Cortex of kidney (tissue), 1 donor: ENCODE measurements at places on chromosomes 11 and 22.

GRCh38 chr22:32832174-32832573, 30.7 kb downstream of the TIMP3 start:
- no peak for DNase-seq

- DNase-seq, result no peak
These were observed 23.2 kb downstream of the TAF1D start for GRCh38 chr11:93718057-93718563.

DNA sequence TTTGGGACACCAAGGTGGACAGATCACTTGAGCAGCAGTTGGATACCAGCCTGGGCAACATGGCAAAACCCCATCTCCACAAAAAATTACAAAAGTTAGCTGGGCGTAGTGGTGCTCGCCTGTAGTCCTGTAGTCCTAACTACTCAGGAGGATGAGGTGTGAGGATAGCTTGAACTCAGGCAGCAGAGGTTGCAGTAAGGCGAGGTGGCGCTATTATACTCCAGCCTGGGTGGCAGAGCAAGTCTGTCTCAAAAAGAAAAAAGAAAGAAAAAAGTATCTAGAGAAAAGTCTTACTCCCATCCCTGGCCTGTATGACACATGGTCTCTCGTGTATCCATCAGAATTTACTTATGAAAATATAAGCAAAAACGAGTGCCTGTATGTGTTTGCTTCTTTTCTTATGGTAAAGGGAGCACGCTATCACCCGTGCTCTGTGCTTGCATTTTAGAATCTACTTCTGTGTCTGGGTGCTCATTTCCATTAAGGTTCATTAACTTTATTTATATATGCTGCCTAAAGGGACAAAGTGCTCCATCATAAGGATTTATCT, 15.4 kb upstream of the CPT1A start:
- DNase-seq, result no peak

- DNase-seq, result no peak
These were observed 67.3 kb upstream of the ANO1 start for GRCh38 chr11:70010774-70011173.

DNA sequence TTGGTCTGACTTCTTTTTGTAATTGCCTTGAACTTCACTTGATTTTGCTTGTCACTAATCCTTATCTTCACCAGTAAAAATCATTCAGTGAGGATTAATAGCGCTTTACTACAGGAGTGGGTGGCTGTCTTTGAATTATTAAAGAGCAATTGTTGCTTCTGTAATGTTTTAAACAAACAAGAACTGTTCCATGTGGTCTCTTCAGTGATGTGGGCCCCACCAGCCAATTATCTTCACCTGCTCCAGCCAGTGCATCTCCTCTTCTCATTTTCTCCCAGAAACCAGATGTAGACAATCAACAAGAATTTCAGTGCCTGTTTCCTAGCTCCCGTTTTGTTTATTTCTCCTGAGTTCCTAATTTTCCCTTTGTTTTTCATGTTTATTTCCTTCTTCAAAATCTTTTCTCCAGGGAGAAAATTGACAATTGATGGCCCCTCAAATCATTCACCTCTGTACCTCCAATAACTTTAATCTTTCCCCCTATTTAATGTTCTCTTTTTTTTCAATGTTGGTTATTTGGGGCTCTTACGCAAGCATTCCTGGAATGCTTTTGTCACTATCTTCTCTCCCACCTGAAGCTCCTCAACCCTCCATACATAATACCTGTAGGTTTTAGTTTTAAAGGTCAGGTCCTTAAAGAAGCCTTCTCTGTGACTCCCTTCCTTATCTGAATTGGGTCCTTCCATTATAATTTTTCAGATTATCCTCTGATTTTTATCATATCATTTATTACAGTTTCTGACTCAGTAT, 115.1 kb downstream of the ARFGAP2 start:
- no peak for DNase-seq

GRCh38 chr11:123425367-123425766, 4.7 kb upstream of the GRAMD1B start:
- DNase-seq, result no peak

- DNase-seq, result no peak
These were observed 9.0 kb upstream of the BID start for GRCh38 chr22:17783312-17783711.

DNA sequence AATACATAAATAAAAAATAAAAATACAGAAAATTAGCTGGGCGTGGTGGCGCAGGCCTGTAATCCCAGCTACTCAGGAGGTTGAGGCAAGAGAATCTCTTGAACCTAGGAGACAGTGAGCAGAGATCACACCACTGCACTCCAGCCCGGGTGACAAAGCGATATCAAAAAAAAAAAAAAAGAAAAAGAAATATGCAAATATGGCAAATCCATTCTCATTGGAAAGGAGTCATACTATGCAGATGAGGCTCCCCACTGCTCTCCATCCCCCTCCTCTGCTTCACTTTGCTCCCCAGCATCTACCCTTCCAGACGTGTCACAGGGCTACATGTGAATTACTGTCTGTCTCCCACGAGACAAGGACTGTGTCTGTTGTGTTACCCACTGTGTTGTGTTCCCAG, 36.3 kb upstream of the PDGFB start:
- no peak for DNase-seq

DNA sequence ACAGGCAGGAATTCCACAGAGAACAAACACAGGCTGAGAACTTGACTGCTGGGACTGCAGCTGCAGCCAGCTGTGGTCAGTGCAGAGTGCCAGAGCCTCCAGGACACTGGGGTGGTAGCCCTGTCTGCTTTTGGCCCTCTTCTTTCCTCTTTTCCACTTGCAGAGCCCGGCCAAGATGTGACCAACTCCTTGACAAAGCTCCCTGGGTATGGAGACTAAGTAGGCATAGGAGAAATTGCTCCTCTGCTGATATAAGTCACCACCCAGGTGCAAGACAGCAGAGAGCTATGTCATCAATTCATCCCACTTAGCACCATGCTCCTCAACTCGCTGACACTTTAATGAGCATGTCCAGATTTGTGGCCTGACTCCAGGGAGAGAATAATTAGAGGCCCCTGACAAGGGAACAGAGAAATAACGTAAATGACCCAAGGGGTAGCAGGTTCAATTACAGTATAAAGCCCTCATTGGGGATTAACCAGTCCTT, 369.4 kb upstream of the B3GAT1 start:
- no peak for DNase-seq

DNA sequence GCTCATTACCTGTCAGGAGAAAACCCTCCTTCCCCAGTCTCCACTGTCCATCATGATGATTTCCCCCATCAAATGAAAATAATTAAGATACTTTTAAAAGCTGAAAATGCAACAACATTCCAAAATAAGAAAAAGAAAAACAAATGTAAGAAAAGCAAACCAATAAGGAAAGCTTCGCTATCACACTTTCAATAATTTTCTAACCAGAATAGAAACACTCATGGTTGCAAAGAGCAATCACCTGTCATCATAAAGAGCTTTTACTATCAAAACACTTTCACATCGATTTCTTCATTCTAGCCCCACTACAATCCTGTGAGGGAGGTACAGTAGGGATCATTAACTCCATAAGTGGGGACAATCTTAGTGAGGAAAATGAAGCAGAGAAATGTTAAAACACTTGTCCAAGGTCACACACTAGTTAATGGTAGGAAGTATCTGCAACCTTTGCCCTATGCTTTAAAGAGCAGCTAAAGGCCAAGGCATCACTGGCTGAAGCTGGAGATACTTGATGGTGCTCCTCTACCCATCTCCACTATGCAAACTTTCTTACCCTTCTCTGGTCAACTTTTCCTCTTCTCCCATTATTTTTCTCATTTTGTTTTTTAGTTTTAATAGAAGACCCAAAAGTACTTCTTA, 2.6 kb downstream of the RBM4B start:
- DNase-seq, result no peak
